ENCODE measurements at places on chromosomes 11 and 22.

DNA sequence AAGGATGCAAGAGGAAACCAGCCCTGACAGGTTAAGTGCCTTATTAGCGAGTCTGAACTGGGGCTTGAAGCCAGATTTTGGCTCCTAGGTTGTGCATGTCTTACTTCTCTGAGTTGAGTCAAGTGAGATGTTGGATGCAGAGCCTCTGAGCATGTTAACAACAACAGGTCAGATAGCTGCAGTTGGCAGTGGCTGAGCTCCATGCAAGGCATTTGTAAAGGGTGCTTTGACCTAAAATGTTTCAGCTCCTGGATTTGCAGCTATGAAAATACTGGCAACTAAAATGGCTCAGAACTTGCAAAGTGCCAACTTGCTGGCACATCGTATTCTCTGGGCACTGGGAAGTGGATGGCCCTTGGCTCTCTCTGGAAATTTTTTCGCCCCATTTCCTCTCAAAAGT, 16.4 kb upstream of the CSRP3 start:
- no peak for DNase-seq

DNA sequence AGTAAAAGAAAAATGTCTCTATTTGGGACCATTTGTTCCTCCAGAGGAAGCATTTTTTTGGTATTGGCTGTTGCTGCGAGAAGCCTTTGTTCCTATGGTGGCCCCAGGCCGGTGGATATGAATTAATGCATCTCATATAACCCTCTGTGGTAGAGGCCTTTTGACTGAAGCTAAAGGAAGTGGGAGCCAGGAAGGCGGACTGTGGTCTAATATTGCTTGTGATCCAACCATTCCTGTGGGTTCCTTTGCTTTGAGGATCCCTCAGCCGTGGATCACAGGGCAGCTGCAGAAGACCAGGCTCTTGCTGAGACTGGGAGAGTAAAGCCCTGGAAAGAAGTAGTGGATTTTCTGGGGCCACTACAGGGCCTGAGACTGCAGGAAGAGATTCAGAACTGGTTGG, 68.3 kb upstream of the NAV2 start:
- no peak for DNase-seq

DNA sequence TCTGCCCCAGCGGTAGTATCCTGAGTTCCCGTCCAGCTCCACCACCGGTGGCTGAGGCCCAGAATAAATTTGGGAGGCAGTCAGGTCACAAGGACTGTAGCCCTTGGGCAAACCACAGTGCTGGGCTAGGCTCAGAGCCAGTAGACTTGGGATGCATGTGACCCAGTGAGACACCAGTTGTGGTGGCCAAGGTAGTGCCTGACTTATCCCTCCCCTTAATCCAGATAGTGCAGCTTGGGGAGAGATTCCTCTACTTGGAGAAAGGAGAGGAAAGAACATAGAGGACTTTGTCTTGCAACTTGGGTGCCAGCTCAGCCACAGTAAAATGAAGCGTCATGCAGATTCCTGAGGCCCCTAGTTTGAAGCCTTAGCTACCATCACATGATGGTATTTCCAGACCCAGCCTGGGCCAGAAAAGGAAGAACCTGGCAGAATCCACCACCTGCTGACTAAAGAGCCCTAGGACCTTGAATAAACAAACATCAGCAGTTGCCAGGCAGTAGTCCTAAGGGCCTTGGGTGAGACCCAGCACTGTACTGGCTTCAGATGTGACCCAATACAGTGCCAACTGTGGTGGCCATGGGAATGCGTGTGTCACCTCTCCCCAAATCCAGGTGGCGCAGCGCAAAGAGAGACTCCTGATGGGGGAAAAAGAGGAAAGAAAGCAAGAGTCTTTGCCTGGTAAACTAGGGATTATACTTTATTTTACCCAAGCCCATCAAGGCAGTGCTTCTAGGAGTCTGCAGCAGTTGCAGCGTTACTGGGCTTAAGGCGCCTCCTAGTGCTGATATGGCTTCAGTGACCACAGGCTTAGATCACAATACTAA, 17.0 kb upstream of the DDX10 start:
- peak; percentile 42 for DNase-seq

- DNase-seq = no peak
Measured at GRCh38 chr11:130145975-130146776, 13.4 kb upstream of the ST14 start.

GRCh38 chr11:57414612-57415212, 12.2 kb downstream of the SLC43A3 start:
- no peak for DNase-seq

GRCh38 chr11:119974051-119974450, 163.9 kb downstream of the TRIM29 start:
- no peak for DNase-seq

DNA sequence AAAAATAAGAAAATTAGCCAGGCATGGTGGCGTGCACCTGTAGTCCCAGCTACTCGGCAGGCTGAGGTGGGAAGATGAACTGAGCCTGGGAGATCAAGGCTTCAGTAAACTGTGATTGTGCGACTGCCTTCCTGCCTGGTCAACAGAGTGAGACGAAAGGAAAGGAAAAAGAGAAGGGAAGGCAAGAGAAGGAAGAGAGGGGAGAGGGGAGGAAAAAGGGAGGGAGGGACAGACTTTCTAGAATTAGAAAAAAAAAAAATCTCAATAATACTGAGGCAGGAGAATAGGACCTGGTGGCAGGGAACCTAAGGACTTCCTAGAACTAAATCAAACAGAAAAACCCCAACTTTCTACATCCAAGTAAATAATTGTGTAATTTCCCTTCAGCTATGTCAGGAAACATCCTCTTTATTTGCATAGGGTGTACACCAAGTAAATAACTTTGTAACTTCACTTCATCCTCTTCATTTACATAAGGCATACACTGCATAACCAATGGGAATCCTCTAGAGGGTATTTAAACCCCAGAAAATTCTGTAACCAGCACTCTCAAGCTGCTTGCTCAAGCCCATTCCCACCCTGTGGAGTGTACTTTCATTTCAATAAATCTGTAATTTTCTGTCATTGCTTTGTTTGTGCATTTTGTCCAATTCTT, 8.7 kb downstream of the SBF2 start:
- no peak for DNase-seq

DNA sequence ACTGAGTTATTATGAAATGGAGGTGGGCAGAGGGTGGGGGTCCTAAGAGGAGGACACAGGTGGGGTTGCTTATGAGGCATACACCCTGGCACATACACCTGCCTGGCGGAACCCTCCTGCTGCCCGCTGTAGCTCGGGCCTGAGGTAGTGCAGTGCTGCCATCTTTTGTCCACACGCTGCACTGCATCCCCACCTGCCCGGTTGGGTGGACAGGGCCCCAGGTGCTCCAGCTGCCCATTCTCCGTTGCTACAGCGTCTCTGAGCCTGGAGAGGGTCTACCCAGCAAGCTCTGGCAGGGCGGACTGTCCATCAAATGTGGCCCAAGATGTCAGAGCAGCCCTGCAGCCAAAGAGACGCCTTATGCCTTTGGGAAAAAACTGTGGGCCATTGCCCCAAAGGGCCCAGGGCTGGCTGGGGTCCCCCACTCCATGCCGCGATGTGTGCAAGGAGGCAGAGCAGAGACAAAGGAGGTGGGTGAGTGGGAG, 131.2 kb downstream of the BUD13 start:
- DNase-seq = no peak

- no peak for DNase-seq
Measured at GRCh38 chr11:119172513-119172912, 4.0 kb downstream of the NLRX1 start.

GRCh38 chr11:34174412-34175041, 69.1 kb downstream of the NAT10 start:
- DNase-seq = peak; percentile 75

GRCh38 chr11:61147271-61147670, 14.0 kb downstream of the VPS37C start:
- DNase-seq = no peak

DNA sequence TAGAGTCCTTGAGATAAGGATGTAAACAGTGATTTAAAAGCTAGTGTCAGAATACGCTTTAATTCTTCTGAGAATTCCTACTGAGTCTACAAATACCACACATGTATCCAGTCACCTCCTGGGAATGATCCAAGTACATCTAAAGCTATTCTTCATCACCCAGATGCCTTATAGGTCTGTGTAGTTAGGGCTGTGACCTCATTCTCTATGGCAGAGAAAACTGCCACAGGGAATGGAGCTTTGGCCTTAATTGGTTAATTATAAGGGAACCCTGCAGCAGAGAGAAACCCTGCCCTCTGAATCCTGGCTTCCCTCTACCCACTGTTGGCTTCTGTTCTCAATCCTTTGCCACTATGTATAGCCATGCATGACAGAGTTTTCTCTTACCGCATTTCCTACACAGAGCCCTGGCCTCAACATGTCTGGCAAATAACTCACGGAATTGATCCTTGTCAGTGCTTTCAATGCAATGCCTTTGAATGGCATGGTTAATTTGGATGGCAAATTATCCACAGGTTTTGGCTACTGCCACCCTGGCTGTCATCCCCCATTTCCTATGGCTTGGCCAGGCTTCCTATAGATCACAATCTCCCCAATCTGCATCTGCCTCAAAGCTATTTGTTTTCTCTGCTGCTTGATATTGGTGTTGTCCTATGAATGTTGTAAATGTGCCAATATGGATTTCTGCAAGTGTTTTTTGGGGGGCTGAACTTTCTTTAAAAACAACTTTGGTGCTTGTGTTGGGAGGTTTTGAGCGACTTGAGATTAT, 2.9 kb downstream of the DIXDC1 start:
- DNase-seq = no peak

GRCh38 chr22:48858856-48859255, 968.8 kb downstream of the BRD1 start:
- DNase-seq = no peak

Data from stimulated activated CD4-positive, alpha-beta T cell treated with anti-CD3 and anti-CD28 coated beads, Interleukin-1b, Interleukin-23, amount 100 ng/mL, for 1 hour (primary cell).